ENCODE measurements at places on chromosomes 1 and 21. TPM values are rescaled to one million over a fixed set of nuclear protein-coding genes. Genes with fewer than 3 reads are reported as not detected.

GRCh38 chr1:234994436-234995295 is 134.0 kb downstream of the TOMM20 start:
- no peak for DNase-seq

GRCh38 chr1:183576537-183576936 is 13.7 kb downstream of the NCF2 start:
- no peak for DNase-seq

- no peak for DNase-seq
These were observed 240.3 kb downstream of the RYR2 start for GRCh38 chr1:237282208-237282783.

DNA sequence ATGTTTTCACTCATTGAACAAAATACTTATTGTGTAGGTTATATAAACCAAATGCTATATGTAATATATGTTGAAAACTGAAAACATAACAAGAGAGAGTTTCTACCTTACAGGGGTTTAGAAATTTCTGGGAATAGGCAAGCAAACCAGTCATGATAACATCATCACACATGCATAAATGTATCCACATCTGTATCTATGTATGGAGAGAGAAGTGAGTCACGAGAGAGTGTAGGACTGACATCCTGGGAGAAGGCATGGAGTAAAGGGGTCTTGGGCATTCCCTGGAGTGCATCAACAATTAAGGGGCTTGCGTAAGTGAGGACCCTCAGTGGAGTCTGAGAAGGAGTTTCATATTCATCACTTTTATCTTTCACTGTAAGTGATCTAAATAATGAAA is 65.5 kb downstream of the PCNX2 start:
- no peak for DNase-seq

GRCh38 chr1:9538669-9539164 is 548 bp upstream of the SLC25A33 start:
- no peak for DNase-seq

GRCh38 chr1:1617925-1618324 is 2.6 kb downstream of the MIB2 start:
- DNase-seq = no peak

- DNase-seq = no peak
These were observed 2.7 kb upstream of the GPR88 start for GRCh38 chr1:100535264-100535663.

DNA sequence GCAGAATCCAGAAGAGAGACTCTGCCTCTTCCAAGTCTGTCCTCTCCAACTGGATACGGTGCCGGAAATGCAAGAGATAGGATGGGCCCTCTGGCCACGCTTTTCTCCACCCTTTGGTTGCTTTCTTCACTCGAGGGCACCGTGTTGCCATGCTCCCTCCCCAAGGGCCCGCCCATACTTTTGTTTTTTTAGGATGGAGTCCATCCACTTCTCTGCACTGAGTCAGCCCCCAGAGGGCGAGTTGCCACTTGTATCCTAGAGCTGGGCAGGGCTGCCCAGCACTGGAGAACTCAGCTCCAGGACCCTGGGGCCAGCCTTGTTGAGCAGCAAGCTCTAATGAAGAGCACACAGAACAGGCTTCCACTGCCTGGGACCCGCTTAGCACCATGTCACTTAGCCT is 25.5 kb downstream of the IFNGR2 start:
- no peak for DNase-seq

GRCh38 chr21:36092681-36093080 is 22.9 kb downstream of the CBR1 start:
- DNase-seq = no peak

- DNase-seq = no peak
These were observed 35.4 kb upstream of the HEATR1 start for GRCh38 chr1:236639686-236640085.

DNA sequence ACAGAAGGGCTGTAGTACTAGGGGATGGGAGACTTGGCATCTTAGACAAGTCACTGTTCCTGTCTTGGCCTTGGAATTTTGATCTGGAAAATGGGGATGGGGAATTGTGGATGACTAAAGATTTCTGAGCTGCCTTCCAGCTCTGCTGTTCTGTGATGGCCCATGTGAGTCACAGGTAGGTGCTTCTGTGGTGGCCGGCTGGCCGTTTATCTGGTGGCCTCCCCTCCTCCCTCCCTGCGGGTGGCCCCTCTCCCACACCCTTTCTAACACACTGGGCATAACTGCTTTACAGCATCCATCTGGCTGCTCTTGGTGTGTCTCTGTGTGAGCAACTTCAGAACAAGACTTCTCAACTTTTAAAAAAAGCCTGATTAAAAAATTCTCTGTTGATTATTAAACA is 35.9 kb downstream of the KCNA2 start:
- no peak for DNase-seq

GRCh38 chr1:67680486-67680885 is 4.5 kb upstream of the GADD45A start:
- DNase-seq = no peak

GRCh38 chr1:223706077-223706973 is 6.0 kb upstream of the CAPN2 start:
- DNase-seq = no peak

GRCh38 chr1:37633938-37634243 is 801 bp downstream of the RSPO1 start:
- no peak for DNase-seq

GRCh38 chr1:17579951-17580939 is 40.7 kb downstream of the ARHGEF10L start:
- no peak for DNase-seq

DNA sequence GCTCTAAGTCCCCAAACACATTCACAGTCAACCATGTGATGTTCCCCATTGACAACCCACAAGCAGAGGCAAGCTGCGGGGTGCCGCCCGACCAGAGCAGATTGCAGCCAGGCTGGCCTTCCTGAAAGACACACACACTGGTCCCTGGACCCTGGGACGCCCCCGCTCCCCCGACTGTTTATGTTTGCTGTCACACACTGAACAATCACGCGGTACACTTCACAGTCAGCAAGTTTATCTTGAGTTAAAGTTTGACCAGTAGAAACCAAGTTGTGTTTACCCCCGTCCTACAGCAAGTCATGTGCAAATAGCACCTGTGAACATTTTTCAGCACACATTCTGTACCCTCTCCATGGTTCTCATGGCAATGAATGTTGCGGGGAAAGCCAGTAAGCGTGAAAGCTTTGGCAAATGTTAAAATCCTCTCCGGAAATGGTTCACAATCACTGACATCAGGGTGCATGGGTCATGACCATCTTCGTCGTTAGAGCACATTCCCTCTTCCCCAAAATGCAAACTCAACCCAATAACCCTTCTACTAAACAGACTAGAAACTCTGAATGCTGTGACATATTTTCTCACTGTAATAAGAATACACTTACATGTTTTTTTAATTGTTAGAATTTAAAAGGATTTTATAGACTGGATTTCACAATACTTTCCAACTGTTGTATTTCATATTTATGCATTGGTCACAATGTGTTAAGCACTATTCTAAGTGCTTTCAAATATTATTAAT is 33.3 kb upstream of the IRF2BP2 start:
- no peak for DNase-seq

DNA sequence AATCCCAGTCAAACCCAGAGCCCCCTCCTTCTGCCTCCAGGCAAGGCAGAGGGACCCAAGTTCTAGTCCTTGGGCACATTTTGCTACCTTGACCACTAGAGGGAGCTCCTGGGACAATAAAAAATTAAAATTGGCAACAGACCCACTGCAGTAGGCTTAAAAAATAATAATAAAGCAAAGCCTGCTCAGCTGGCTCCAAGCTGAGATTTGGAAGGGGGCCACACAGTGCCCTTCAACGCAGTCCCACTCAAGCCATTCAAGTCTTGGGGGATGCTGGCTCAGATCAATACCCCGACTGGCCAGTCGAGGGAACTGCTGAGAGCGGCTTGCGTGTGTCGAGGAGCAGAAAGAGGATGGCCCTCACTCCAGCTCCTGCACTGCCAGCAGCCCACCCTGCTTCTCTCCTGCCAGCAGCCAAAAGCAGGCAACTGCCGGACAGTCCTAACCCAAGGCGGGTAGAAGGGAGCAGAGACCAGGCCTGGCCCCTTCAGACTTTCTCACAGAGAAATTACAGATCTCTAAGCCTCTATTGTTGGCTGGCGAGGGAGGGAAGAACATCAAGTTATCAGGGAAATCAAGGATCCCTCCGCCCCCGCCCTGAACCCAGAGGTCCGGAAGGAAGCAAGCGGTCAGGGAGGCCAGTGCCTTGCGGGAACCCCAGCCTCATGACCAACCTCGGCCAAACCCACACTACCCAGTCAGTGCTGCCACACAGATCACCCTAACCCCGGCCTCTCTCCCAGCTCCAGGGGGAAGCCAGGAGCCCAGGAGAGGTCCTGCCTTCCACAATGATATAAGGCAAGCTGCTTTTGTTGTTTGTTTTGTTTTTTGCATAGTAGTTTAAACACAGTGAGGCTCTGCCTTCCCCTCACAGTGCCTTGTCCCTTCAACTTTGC is 4.9 kb upstream of the ALDH4A1 start:
- peak; percentile 90 for DNase-seq

DNA sequence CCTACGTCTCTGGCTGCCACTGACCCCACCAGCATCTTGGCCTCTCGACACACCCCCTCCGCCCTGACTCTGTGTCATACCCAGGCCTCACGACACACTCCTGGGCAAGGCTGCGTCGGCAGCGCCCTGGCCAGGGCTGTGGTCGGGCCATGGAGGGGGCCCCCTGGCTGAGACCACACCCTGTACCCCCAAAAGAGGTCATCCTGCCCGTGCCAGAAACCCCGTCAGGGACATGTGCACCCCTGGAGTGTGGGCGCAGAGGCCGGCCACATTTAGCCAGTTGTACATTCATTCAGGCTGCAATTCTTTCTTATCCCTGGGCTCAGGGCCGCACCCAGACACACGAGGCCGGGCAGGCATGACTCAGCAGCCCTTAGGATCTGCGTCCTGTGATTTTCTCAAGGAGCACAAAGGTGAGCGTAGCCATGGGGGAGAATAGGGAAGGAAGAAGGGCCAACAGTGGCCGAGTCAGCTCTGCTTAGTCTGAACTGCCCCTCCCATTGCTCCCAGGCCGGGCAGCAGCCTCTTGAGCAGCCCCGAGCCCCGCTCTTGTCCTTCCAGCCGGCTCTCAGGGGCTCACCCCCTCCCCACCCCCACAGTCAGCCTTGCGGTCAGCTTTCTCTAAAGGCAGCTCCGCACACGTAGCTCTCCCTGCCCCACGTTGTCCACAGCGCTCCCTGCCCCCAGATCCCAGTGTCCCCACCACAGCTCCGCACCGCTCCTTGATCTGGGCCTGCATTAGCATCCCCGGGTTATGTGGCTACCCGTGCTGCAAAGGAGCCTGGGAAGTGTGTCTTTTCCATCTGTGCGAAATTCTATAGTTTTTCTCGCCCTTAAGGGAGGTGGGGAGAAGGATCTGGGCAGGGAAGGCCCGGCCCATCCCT is 7.9 kb downstream of the CSTB start:
- DNase-seq = no peak

DNA sequence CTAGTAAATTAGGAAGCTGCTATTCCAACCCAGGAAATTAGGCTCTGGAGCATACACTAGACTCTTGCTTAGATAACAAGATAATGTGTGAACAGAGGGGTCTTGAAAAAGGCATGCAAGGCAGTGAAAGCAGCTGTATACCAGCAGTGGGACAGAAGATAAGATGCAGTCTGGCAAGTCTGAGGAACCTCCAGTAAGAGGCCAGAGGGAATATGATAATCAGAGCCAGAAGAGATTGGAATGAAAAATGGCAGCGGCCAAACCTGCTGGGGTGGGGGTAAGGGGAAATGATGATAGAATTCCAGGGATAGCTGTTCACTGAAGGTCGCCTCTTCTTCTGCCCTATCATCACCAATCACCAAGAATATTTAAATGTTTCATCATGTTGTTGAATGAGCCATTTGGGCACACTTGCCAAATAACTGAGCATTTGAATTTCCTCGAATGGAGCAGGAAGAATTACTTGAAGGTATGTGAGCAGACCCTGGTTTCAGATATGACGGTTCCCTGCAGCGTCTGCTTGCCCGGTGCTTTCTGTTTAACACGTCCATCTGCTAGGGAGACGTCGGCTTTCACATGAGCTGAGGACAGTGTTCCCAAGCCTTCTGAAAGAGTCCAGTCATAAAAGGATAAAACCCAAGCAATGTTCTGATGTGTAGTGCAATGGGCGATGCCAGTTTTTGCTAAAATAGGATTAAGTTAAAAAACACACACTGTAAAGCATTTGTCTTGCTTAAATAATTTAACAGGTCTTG is 173.3 kb downstream of the RWDD3 start:
- DNase-seq = no peak

- no peak for DNase-seq
These were observed 5.8 kb upstream of the CRABP2 start for GRCh38 chr1:156711011-156711817.

- no peak for DNase-seq
These were observed 95.2 kb upstream of the MPC2 start for GRCh38 chr1:168032029-168032428.

- DNase-seq = no peak
These were observed 127.8 kb upstream of the ADAR start for GRCh38 chr1:154735804-154736168.

GRCh38 chr1:8020032-8020431 is 6.1 kb downstream of the ERRFI1 start:
- DNase-seq = no peak

- no peak for DNase-seq
These were observed 539.8 kb downstream of the PTPRC start for GRCh38 chr1:199178646-199179045.

DNA sequence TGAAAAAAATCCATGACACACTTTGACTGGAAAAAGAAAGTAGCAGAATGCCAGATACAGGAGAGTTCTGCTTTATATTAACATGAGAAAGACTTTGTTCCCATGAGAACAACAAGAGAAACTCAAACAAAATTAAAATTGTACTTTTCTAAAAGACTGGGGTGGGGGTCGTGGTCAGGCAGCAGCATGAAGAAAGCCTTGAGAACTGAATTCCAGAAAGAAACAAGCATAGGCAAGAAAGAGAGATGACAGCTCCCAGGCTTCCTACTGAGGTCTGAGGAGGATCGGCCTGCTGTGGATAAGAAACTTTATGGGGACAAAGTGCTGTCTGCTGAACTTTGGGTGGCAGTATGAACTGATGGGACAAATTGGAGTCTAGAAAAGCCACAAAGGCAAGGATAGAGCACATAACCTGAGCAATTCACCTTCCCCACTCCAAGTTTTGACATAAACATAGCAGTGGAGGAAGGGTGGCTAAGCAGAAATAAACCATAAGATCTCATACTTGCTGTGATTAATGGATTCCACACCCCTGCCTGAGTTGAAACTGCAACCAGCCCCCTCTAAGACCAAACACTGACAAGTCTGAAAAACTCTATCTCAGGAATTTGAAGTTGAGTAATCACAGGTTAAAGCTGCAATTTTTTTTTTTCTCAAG is 43.7 kb downstream of the COL6A1 start:
- no peak for DNase-seq

SNAP47 gene
- total RNA-seq = 30.9 TPM

CFAP141 gene
- not detected for total RNA-seq

INPP5B gene
- total RNA-seq = 23.8 TPM

PLEKHM2 gene
- 59.9 TPM for total RNA-seq

ZNF362 gene
- 12.9 TPM for total RNA-seq

KRTAP10-5 gene
- not detected for total RNA-seq

SERINC2 gene
- total RNA-seq = not detected

CCDC27 gene
- not detected for total RNA-seq

STUM gene
- total RNA-seq = not detected

SLC41A1 gene
- total RNA-seq = 30.1 TPM

HPCA gene
- total RNA-seq = not detected

C2CD2 gene
- total RNA-seq = 10.6 TPM

GBP6 gene
- total RNA-seq = 0.40 TPM
